ENCODE measurements at places on chromosomes 13 and 19.

GRCh38 chr13:22127277-22128164 lies 456.6 kb downstream of the FGF9 start:
- no peak for DNase-seq

GRCh38 chr19:33310606-33311325 lies 8.4 kb upstream of the CEBPA start:
- no peak for DNase-seq

DNA sequence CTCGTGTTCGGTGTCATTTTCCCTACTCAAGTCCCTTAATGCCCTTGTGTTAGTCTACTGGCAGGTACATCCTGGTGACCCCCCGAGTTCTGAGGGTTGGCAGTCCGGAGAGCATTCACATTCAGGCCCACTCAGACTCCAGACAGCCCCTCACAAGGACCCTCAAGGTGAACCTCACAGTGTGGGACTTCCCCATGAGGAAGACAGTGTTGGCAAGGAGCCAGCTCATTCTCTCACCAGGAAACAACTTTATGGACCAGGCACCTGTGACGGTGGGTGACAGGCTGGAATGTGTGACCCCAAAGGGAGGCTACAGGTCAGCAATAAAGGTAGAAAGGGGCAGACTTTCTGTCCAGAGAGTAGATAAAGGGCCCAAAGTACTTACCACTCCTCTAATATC lies 24.5 kb downstream of the RDH8 start:
- DNase-seq, result no peak

- no peak for DNase-seq
These were observed 9.2 kb downstream of the CLIP3 start for GRCh38 chr19:36023432-36023831.

GRCh38 chr19:55228403-55229031 lies at the start of gene TMEM86B:
Gene TMEM86B, minus strand, starts transcription at chr19:55228763. Its CDS starts 22 bp downstream, at chr19:55228741.
- DNase-seq, result no peak

GRCh38 chr13:113272701-113273181 lies 24.3 kb upstream of the LAMP1 start:
- DNase-seq, result no peak

GRCh38 chr13:93726173-93726957 lies 499.8 kb downstream of the GPC6 start:
- DNase-seq, result no peak

DNA sequence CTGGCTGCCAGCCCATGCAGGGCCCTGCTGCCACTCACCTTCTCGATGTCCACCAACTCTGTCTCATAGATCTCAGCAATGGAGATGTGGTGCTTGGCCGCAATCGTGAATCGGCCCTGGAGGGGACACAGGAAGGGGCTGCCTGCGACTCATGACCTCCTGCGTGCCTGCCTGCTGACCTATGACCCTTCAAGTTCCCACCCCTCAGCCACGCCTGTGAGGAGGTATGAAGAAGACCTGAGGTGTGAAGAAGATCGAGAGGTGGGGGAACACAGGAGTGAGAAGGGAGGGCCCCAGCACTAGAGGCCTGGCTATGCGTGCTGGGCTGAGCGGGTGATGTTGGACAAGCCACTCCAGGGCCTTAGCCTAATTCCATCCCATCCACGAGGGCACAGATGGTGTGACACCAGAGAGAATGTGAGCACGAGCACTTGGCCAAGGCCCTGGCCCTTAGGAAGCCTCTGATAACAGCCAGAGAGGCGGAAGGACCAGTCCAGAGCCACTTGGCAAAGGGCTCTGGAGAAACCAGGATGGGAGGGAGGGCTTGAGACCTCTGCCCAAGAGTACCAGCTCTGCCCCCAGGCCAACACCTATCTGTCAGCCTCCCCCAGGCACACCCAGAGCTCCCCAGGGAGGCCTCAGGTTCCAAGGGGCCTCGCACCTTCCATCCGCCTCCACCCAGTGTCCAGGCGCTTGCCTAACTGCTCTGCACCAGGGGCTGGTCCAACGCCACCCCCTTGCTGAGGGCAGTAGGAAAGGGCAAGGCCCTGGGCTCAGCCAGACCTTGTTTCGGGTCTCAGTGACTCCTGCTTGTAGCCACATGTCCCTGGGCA lies 9.6 kb upstream of the KPTN start:
- DNase-seq, result no peak

DNA sequence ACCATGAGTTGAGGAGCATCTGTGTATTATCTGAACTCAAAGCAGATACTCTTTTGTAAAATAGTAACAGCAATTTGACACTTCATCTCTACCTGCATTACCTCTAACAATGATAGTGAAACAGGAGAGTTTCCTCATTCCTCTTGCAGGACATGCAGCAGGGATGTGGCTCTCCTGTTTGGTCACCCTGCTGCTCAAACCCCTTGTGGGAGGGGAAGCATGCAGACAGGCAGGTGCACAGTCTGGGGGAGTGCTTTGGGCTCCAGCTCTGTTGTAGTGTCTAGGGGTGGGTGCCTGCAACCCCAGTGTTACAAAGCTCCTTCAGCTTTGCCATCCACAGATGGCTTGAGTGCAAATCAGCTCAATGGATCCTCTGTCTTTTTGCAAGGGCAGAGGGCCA lies 827.6 kb downstream of the DACH1 start:
- no peak for DNase-seq

DNA sequence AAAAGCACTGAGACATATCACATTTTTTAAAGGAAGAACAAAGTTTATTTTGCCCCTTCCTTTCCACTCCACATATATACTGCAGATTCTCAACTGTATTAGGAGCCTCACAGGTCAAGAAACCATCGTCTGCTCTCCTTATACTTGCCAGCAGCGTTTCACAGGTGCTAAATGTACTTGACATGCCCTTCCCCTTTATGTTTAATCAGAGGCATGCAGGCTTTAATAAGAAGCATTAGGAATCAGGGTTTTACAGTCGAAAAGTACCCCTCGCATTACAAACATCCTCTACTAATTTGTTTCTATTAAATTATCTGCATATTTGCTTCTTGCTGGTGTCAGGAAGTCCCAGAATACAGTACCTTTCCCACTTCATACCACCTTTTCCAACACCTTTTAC lies 3.7 kb upstream of the RAP2A start:
- no peak for DNase-seq

- no peak for DNase-seq
These were observed 24.7 kb upstream of the GPR183 start for GRCh38 chr13:99331881-99332293.

GRCh38 chr19:15813916-15814315 lies 1.5 kb downstream of the OR10H1 start:
- no peak for DNase-seq

GRCh38 chr13:72651144-72651543 lies 76.3 kb downstream of the MZT1 start:
- DNase-seq, result no peak
